ENCODE measurements at places on chromosomes 16 and 17.
A peak's percentile ranks its signal among the peaks of the same experiment; 100 is the strongest.

DNA sequence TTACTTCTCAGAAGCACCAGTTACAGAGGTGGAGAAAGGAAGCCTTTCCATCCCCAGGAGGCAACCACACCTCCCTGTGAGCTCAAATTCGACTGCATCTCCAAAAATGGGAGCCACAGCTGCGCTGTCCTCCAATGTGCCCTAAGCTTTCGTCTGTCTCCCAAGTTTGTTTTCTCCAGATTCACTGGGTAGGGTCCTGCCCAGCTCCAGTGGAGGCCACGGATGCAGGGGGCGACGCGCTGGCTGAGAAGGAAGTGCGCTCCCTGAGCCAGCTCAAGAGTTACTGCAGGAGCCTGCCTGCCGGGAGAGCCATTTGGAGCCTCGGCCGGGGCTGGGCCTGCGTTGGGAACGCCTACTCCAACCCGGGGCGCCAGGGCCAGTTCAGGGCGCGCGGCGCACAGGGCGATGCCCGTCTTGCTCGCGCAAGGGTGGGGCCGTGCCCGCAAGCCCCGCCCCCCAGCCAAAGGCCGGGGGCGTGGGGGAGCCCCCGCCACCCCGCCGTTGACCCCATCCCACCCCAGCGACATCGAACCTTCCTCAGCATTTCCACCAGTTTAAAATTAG, 19.5 kb downstream of the SIAH1 start:
- DNase-seq: peak; percentile 86

- DNase-seq: no peak
Observed at GRCh38 chr16:10242097-10242496, 59.9 kb upstream of the GRIN2A start.

- no peak for DNase-seq
Observed at GRCh38 chr16:81478876-81479511, 34.4 kb downstream of the CMIP start.

- DNase-seq: peak; percentile 36
Observed at GRCh38 chr17:40827746-40828453, 5.5 kb upstream of the KRT10 start.

DNA sequence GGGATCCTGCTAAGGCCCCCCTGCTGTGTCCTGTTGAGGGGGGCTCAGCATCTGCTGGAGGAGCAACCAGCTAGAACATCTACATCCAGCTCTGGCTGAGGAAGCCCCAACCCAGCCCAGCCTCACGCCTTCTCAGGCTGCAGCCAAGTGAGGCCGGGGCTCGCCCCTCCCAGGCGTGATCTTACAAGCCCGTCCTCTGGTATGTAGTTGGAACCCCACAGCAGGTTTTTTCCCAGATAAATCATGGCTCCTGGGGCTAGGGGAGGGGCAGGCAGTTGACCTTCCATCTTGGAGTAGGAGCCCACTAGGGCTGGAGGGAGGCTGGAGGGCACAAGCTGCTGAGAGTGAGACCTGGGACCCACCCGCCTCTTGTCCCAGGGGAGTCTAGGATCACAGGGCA, 4.7 kb downstream of the FAM83G start:
- no peak for DNase-seq

GRCh38 chr16:65740711-65741110, 618.8 kb upstream of the CDH11 start:
- DNase-seq: no peak

DNA sequence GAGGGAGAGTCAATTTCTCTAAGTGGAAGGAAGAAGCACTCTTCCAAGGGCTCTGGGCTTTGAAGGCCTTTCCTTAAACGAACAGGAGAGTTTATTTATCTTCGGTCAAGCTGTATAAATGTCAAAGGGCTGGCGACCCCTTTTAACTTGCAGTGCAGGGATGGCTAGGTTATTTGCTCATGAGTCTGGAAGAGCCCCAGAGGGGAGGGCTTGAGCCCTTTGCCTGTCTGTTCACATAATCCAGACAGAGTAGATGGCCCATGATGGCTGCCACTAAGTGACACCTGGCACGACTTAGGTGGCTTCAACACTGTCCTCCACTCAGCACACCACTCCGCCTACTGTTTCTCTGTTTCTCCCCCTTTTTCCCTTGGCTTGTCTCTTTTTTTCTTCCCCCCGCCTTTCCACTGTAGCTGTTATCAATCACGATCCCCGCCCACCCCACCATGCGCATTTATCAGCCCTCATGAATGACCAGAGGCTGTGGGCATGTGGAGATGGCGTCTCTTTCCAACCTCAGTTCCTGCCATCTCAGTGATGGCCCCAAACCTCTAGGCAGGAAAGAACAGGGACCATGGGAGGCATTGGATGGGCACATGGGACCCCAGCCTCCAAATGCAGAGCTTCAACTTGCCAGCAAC, 408.7 kb upstream of the TNRC6C start:
- DNase-seq: no peak

GRCh38 chr17:72474719-72475477, 354.1 kb downstream of the SOX9 start:
- no peak for DNase-seq

DNA sequence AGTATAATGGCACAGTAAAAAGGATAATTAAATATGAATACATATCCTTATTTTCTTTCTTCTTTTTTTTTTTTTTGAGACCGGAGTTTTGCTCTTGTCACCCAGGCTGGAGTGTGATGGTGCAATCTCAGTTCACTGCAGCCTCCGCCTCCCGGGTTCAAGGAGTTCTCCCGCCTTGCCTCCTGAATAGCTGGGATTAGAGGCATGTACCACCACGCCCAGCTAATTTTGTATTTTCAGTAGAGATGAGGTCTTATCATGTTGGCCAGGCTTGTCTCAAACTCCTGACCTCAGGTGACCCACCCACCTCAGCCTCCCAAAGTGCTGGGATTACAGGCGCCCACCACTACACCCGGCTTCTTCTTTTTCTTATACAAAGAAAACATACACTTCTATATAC, 12.0 kb downstream of the GABARAPL2 start:
- DNase-seq: no peak

GRCh38 chr17:64022611-64023063, 2.2 kb upstream of the ICAM2 start:
- DNase-seq: no peak

GRCh38 chr17:80494547-80494946, 18.1 kb upstream of the NPTX1 start:
- DNase-seq: no peak

DNA sequence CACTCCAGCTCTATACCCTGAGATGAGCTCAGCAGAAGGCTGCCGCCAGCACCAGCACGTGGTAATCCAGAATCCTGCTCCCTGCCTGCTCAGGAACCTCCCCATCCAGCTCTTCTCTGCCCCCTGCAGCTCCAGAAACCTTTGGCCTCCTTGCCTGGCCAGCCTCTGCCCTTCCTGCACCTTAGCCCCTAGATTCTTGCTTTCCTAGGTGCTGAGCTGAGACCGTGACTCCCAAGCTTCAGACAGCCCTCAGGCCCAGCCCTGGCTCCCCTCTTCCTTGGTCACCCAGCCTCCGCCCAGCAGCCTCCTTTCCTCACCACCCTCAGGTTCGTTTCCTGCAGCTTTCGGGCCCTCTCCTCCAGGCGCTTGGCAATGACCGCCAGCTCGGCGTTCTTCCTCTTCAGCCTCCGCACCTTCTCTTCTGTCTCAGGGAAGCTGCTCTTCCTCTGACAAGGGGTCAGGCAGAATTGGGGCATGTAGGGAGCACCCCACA, 2.6 kb downstream of the TSPOAP1 start:
- no peak for DNase-seq

- peak; percentile 98 for DNase-seq
Observed at GRCh38 chr17:30378825-30379302, at the start of gene CPD. TSS of gene CPD (plus strand) at chr17:30378927. CDS start at chr17:30378981, 54 bp downstream.

- no peak for DNase-seq
Observed at GRCh38 chr17:50060951-50061712, 5.2 kb downstream of the ITGA3 start.

GRCh38 chr16:46638947-46639925, 18.1 kb upstream of the SHCBP1 start:
- DNase-seq: no peak

DNA sequence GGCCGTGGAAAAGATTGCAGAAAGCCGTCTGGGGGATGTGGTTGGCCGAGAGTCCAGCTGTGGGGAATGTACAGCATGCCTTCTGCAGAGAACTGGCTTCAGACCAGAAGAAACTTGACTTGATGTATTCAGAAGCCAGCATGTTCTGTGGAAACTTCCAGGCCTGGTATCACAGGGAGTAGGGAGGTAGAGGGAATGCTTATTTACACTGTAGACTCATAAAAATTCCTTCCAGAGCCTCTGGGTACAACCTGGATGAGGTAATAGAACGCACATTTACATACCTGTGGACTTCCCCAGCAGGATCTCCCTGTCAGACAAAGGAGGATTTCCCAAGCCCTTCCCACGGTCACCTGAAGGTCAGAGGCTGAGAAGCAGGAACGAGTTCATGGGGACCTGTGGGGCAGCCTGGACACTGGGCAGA, 11.8 kb upstream of the GAS7 start:
- DNase-seq: no peak

DNA sequence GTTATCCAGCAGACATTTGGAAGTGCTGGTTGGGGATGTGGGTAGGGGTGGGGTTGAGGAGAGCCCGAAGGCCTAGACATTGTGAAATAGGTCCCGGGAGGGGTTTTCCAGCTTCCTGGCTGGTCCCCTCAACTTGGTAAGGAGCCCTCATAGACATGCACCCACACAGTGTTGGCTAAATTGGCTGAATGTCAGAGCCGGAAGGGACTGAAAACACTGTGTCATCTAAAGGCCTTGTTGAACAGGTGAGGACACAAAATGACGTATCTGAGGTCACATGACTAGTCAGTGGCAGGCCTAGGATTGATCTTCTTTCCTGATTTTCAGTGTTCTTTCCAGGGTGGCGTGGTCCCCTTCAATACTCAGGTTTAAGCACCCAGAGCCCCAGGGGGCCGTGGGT, 27.6 kb downstream of the ITGB3 start:
- DNase-seq: no peak

- no peak for DNase-seq
Observed at GRCh38 chr16:56525236-56525635, 5.4 kb upstream of the BBS2 start.

GRCh38 chr17:40422990-40423633, 5.4 kb upstream of the TOP2A start:
- DNase-seq: no peak

GRCh38 chr16:5523829-5524228, 426.2 kb upstream of the EEF2KMT start:
- DNase-seq: no peak

- DNase-seq: no peak
Observed at GRCh38 chr17:60901806-60902205, 224.2 kb downstream of the BCAS3 start.

- DNase-seq: no peak
Observed at GRCh38 chr16:1713933-1714332, 7.9 kb downstream of the MAPK8IP3 start.

- peak; percentile 42 for DNase-seq
Observed at GRCh38 chr16:80197741-80198201, 343.0 kb upstream of the DYNLRB2 start.

DNA sequence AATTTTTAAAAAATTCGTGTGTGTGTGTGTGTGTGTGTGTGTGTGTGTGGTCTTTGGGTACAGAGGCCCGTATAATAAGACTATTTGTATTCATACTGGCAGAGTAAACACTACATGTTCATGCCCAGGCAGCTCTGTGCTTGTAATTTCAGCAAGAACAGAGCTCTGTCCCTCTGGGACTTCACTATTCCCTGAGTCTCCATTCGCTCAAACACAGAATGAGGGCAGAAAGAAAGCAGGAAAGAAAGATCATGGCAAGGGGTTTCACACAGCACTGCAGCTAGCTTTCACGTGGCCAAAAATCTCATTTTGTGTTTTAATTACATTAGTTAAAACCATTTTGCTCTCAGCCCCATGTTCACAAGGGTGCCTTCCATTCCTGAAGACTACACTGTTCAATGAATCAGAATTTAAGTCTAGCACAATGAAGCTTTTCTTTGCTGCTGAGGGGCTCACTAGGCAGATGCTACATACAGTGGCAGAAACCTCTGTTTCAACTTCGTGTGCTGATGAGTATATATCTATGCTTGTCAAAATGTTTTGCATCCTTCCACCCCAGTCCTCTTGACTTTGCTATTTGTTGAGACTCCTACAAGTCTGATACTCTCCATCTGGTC, 198.4 kb upstream of the C17orf78 start:
- DNase-seq: no peak

Data from activated CD4-positive, alpha-beta T cell treated with anti-CD3 and anti-CD28 coated beads, Interleukin-2, amount 50 U/mL, for 16 hours (primary cell).